ENCODE measurements at places on chromosomes 1 and 21.

DNA sequence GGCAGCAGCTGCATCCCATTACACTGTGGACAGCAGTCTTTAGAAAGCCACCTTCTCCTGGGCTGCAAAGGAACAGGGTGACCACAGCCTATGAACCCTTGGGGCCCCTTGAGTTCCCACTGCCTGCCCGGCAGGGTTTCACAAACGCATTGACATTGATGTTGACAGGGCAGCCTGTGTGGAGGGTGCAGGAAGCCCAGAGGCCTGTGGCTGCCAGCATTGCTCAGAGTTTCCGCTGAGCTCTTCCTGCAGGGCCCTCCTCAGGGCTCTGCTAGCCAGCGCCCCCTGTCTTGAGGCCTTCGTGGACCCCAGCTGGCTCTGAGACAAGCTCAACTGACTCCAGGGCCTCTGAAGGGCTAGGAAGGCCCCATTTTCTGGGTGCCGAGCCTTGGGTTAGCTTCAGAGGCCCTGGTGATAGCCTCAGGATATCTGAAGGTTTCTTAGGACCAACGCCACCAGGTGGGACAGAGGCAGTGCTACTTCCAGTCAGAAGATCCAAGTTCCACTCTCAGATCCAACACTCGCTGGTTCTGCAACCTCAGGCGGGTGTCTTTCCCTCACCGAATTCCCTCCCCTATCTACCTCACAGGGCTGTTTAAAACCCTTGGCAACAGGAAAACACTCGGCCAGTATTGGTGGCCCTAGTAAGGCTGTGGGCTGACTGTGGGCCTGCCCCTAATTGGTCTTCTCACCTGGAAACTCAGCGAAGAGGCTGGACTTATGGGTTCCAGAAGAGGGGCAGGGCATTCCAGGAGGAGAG lies 27.2 kb upstream of the EPS8L3 start:
- DNase-seq: no peak

DNA sequence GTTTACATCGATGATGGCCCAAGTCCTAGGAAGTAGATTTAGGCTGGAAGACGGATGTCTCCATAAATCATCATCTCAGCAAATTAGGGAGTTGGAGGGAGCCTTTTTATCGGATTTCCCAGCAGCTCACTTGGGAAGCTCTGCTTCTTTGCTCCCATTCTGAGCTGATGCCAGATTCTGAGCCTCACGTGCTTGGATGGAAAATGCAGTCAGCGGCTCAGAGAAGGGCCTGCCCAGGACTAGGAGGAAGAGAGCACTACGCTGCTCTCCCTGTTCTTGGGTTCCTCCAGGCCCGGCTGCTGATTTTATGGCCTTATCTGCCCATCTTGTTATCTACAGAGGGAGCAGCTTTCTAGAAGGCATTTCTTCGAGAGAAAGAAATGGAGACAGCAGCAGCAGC lies 42.0 kb downstream of the UBIAD1 start:
- DNase-seq: no peak

GRCh38 chr1:186806477-186806876 lies 22.3 kb upstream of the PLA2G4A start:
- no peak for DNase-seq

- DNase-seq: no peak
Observed at GRCh38 chr1:173063171-173063570, 12.4 kb upstream of the TNFSF18 start.

Data from myocyte (in vitro differentiated cells).